ENCODE measurements at places on chromosomes 2 and 18.

- DNase-seq = no peak
These were observed at the start of gene IL1R1 for GRCh38 chr2:102141970-102142828. Gene IL1R1 (plus strand): TSS chr2:102142746. CDS start chr2:102157725, 14,979 bp downstream.

GRCh38 chr2:170177950-170178781, at the start of gene MYO3B:
Gene MYO3B (plus strand): TSS chr2:170178147. CDS start chr2:170178288, 141 bp downstream.
- DNase-seq = no peak

GRCh38 chr2:147487978-147488289, 356.9 kb upstream of the ACVR2A start:
- no peak for DNase-seq

DNA sequence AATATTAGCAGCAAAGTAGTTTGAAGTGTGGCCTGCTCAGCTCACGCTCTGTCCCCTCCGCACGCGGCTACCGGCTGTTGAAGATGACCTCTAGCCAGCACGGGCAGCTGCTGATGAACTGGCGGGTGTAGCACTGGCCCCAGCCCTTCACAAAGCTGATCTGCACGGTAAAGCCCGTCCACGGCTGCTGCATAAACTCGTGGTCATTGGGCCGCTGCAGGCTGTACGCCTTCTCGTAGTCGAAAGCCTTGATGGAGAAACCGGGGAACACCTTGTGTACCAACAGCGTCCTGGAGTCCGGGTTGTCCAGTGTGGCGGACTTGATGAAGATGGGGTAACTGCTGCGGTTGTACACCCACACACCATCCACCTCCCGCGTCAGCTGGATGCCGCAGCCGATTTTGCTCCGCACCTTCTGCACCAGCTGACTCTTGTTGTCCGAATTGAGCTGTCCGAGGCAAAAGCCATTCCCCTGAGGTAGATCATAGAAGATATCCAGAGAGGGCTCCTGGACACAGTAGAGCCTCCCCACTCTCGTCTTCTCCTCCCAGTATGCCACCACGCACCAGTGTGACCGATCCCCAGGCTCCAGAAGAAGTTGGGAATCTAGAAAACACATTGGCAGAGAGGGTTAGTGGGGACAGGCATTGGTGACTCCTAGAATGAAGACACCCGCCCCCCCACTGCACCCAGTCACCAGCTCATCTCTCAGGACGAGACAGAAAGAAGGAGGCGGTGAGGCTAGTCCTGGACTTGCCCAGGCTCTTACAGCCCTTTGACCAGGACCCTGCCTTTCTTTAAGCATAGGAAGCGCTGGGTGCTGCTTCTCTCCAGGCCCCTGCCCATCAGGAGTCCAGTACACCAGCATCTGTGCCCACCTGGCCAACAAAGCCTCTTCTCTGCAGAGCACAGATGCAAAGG, 29.2 kb downstream of the SMAD7 start:
- no peak for DNase-seq

- DNase-seq = no peak
These were observed 91.7 kb downstream of the CLIP4 start for GRCh38 chr2:29206941-29207340.

- no peak for DNase-seq
These were observed 10.2 kb upstream of the TTC32 start for GRCh38 chr2:19911808-19912509.

DNA sequence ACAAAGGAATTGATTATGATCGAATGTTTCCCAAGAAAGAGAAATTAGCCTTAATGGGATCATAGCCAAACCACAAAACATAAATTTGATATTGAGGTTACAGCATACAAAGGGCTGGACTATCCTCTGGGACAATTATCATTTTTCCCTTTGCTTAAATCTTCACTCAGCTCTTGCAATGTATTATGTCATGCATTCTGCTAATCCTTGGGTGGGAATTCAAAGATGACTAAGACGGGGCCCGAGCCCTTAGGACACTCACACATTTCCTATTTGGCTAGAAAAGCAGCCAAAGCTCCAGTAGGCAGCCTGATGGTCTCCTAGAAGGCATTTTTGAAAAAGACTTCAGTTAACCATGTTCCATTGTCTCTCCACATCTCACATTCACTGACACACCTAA, 17.2 kb upstream of the NMI start:
- DNase-seq = no peak

DNA sequence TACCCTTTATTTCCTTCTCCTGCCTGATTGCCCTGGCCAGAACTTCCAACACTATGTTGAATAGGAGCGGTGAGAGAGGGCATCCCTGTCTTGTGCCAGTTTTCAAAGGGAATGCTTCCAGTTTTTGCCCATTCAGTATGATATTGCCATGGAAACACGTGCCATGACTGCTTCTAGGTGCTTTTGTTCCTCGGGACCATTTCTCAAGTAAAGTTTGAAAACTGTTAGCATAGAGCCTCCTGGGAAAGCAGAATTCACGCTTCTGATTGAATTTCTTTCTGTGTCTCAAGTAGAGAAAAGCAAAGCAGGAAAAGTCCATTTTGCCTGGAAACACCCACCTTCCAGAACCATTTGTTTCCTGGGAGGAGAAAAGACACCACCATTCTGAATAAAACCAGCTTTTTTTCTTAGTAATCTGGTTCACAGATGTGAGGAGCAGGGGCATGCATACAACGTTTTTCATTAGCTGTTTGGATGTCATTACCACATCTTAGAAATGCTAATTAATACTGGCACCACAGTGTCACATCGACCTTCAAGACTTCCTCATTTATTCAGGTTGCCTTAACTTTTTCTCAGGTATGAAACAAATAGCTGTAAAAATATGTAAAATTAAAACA, 39.0 kb upstream of the ZBTB14 start:
- DNase-seq = no peak

Data from T-cell (primary cell).